Activated naive CD4-positive, alpha-beta T cell treated with anti-CD3 and anti-CD28 coated beads, Interleukin-2, amount 10 ng/mL, durations not matched to agents 5 hours and 36 hours (primary cell): ENCODE measurements at places on chromosomes 3 and 15. TPM values are rescaled to one million over a fixed set of nuclear protein-coding genes. Genes with fewer than 3 reads are reported as not detected.

The ZKSCAN7 gene
- 0.77 TPM for total RNA-seq

The SLC2A2 gene
- total RNA-seq = not detected

The HRG gene
- not detected for total RNA-seq

The OR5K2 gene
- not detected for total RNA-seq

The GNAT1 gene
- total RNA-seq = not detected

The SEMA3F gene
- not detected for total RNA-seq

The HIGD2B gene
- total RNA-seq = 0.22 TPM

The CD96 gene
- total RNA-seq = 318 TPM

The CHL1 gene
- not detected for total RNA-seq

The MAPKBP1 gene
- total RNA-seq = 26.6 TPM

The MESP2 gene
- total RNA-seq = not detected

The GABRR3 gene
- total RNA-seq = not detected

The FGD5 gene
- 0.67 TPM for total RNA-seq

The IL16 gene
- 318 TPM for total RNA-seq

The TRIM42 gene
- not detected for total RNA-seq

The ARNT2 gene
- not detected for total RNA-seq

The GP5 gene
- 4.9 TPM for total RNA-seq

The GPR149 gene
- not detected for total RNA-seq

The LRRC34 gene
- 4.3 TPM for total RNA-seq

The SECISBP2L gene
- total RNA-seq = 31.0 TPM

The PIGZ gene
- total RNA-seq = 3.2 TPM

The APBA2 gene
- 23.2 TPM for total RNA-seq

The CERS3 gene
- 0.91 TPM for total RNA-seq

The AP3S2 gene
- 21.6 TPM for total RNA-seq

The AP4E1 gene
- total RNA-seq = 13.8 TPM

The ACKR4 gene
- not detected for total RNA-seq

The PLA2G4B gene
- 14.4 TPM for total RNA-seq

The CA12 gene
- not detected for total RNA-seq

The CHRNB4 gene
- not detected for total RNA-seq

The SH2D7 gene
- total RNA-seq = not detected

The STXBP5L gene
- not detected for total RNA-seq

The GOLGA6L1 gene
- not detected for total RNA-seq

The CEP152 gene
- 31.3 TPM for total RNA-seq

The OIP5 gene
- total RNA-seq = 12.8 TPM

The OCA2 gene
- not detected for total RNA-seq

The NOX5 gene
- not detected for total RNA-seq

The TM4SF18 gene
- total RNA-seq = not detected

The FAM81A gene
- 0.23 TPM for total RNA-seq

The MUC20 gene
- 3.2 TPM for total RNA-seq

The MB21D2 gene
- 15.6 TPM for total RNA-seq

The ARGFX gene
- not detected for total RNA-seq

The GOLGA6L9 gene
- total RNA-seq = 1.8 TPM
